CD4-positive, alpha-beta T cell treated with Interleukin-1 beta for 1 hour (primary cell): ENCODE measurements at places on chromosomes 7 and 10.

DNA sequence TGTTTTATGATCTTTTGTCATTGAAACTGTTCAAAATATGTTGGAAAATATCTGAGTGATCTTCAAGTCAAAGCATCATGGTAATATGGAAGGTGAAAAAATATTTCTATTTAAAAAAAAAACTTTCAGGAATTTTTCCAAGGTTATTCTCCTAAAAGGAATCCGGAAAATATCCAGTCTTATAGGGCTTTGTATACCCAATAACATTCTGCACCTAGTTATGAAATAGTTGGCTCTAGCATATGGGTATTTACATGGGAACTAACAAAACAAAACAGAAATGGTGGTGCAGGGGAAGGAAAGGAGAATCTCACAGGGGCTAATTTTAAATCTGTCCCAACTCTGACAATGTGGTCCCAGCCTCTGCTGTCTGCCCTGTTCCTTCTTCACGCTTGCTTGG lies 167.1 kb upstream of the RHEB start:
- no peak for DNase-seq

DNA sequence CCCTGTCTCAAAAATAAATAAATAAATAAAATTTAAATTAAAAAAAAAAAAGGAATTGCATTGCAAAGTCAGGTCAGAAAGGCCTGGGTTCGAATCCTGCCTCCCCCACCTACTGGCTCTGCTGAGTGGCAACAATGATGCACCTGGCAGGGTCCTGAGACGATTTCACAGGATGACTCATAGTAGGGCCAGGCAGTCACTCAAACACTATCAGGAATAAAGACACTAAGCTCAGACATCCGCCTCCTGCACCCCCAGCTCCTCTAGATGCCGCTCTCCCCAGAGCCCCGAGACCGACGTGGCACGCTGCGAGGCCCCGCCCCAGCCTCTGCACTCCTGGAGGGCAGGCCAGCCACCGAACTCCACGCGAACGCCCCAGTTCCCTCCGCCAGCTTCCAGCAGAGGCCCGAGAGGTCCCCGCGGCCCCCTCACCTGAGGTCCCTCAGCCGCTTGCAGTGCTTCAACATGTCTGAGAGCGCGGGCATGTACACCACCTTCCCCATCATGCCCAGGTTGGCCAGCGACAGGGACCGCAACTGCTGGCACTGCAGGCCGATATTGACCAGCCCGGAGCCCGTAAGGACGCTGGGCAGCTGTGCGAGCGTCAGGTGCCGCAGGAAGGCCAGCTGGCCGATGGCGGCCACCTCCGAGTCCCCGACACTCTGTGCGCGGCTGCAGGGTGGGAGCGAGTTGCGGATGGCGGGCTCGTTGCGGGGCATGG lies 76.6 kb upstream of the TNRC18 start:
- no peak for DNase-seq

DNA sequence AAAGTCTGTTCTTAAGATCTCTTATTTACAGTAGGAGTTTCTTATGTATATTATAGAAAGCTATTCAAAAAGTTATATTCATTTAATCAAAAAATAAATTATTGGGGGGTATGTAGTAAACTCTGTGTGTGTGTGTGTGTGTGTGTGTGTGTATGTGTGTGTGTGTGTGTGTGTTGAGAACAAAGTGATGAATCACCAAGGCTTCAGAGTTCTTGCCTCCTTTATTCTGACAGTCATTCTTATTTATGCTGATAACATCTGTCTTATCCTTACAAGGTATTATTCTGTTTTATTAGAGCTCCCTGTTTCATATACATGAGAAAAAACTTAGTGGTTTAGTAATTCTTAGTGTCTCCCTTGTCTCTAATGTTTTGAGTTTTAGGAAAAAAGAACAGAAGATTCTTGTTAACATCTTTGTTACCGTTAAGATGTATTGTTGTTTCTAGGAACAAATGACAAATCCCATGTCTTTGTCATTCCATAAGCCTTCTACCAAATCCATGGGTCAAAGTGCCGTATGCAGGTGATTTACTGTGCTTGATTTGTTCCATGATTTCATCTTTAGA lies 424.0 kb downstream of the EXOC4 start:
- DNase-seq, result no peak

DNA sequence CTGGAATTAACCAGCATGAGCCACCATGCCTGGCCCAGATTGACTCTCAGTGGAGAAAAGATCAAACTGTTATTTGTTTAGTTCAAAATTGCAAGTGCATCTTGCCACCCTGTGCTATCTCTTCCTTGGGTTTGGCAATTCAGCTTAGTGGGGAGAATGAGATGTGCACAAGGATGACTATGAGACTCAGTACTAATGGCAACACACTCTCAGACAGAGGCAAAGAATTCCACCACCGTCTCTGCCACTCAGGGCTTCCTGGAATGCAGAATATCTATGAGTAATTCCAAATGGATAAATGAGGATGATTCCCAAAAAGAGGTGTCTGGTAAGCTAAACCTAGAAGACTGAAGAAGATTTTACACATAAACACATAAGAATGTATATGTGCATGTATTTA lies 525.8 kb downstream of the NRG3 start:
- no peak for DNase-seq

- DNase-seq, result no peak
Observed at GRCh38 chr7:51014811-51015210, 232.1 kb upstream of the GRB10 start.

- no peak for DNase-seq
Observed at GRCh38 chr10:120962756-120963593, 111.8 kb downstream of the WDR11 start.

DNA sequence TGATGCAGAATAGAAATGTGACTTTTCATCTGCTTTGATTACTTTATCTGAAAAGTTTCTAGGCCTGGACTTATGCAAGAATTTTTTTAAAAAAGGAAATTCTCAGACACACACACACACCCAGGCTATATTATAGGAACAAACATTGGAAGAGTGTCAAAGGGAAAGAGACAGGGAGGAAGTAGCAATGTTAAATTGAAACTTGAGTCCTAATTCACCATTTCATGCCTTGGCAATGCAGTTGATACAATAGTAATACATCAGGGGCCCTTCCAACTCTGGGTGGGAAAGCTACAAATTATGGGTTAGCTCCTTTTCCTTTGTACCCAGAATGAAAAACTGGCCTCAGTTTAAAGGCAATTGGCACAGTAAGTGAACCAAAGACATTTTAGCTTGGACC lies 258.0 kb upstream of the LYZL1 start:
- DNase-seq, result no peak

DNA sequence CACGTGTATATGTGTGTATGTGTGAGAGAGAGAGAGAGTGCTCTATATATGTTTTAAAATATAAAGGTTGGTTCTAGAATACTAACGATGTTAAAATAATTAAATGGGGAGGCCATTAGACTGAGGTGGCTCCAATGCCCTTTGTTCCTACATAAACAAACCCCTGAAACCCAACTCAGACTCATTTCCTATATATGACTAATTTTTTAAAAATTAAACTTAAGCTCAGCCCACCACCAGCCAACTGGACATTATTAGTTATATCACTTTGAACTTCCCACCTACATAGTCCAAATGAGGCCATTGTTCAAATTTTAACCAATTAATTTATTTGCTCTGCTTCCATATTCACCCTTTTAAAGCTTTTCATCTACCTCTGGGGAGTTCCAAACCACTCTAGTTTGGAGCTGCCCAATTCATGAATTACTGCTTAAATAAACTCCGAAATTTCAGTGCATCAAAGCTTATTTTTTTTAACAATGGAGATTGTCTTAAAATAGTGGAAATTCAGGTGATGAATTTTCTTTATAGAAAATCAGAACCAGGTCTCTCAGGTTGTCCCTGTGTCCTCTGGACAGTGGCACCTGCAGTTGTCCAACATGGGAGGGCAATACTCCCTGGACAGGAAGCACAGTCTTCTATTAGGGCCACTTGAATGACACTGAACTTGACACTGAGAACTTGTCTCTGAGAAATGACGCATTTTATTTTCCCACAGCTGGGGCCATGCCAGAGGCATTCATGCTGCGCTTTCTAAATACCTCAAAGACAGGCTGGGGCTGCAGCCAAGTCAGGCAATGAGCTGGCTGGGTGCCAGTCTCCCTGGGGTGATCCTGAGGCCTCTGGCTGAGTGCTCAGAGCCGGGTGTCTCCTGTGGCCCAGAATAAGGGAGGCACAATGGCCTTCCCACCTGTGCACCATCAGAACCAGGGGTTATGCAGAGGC lies 109.5 kb upstream of the TMEM72 start:
- no peak for DNase-seq

DNA sequence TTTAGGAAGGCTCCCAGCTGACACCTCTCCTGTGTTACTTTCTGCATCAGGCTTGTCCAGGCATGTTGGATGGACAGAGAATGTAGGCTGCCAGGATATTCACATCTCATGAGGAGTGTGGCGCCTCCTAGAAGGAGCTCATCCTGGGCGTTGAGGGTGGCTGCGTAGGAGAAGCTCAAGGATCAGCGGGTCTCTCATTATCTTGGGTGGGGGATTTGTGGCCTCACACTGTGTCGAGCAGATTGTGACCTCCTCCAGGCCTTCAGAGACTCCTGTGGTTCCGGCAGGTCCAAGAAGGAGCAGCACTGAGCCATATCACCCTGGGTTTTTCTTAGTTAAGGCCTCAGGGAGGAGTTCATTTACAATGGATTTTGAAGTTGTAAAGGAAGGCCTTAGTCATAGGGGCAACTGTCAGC lies 8.7 kb upstream of the COBL start:
- DNase-seq, result no peak

- DNase-seq, result no peak
Observed at GRCh38 chr10:112775892-112776674, 174.0 kb upstream of the TCF7L2 start.

DNA sequence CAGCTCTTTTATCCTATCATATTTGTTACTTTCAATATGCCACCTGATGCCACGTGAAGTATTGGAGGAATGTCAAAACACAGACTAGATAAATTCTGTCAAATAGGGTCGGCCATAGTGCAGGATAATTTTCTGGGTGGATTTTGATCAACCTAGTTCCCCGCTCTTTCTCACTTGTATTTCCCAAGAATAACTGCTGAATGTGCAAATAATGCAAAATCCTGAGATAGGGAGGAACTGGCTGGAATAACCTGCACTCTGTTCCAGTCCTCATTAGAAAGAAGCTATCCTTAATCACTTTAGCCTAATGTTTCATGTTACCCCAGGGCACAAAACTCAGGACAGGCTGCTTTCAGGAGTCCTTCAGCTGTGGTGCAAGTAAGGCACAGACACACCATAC lies 33.9 kb downstream of the ZWINT start:
- no peak for DNase-seq

DNA sequence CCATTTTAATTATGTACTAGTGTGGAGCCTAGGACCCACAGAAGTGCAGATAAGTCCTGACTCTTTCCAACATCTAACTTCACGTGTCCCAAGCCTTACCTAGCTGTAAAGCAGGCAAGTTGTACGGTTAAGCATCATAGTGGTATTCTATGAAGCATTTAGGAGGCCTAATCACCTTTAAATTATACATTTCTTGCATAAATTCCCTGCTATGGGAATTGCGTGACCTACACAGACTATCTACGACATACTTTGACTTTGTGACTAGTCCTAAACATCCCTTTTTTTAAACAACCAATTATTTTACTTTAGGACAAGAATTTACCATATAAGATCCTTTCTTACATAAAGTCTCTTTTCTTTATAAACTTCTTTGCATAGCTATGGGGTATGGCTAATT lies 37.7 kb upstream of the LRGUK start:
- DNase-seq, result no peak

- no peak for DNase-seq
Observed at GRCh38 chr7:133023370-133024071, 58.4 kb downstream of the CHCHD3 start.

DNA sequence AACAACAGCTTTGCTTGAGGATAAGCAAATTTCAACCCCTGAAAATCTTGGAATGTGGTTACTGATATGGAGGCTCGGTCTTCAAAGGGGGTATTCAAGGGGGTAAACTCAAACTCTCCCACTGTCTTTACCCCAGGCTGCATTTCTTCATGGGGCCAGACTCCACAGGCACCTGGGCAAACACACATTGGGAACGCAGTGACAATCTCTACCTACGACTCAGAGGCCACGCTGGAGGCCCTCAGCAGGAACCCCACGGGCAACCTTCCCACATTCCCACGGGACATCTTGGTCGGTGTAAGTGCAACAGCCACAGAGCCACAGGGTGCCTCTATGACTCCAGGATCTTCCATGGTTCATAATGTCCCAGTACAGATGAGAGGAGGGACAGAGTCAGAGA lies 2.2 kb upstream of the INSIG1 start:
- DNase-seq, result no peak

DNA sequence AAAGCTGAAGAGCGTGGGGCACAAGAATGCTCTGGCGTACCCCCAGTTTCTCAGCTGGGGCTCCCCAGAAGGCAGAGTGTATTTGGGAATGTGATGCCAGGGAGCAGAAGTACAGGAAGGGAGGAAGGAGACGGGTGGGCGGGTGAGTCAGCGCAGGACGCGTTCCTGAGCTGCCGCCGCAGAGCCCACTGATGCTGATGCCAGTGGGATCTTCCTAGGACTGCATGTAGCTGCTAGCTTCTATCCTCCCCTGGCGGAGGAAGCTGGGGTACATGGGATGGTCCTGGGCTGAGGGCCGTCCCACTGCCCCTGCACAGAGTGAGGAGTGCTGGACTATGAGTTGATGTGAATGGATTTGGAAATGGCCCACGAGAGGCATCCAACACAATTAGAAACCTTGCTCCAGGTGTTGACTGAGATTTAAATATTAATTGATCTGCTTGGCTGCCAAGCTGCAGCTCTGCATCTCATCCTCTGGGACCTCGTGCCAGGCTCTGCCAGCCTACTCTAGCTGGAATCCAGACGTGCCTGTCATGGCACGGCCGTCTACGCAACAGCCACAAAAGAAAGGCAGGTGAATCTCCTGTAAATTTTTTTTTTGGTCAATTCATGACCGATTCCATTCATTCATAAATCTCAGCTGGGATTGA lies 66.2 kb upstream of the RHEB start:
- DNase-seq, result no peak

- no peak for DNase-seq
Observed at GRCh38 chr10:121624836-121625486, 26.7 kb upstream of the FGFR2 start.

DNA sequence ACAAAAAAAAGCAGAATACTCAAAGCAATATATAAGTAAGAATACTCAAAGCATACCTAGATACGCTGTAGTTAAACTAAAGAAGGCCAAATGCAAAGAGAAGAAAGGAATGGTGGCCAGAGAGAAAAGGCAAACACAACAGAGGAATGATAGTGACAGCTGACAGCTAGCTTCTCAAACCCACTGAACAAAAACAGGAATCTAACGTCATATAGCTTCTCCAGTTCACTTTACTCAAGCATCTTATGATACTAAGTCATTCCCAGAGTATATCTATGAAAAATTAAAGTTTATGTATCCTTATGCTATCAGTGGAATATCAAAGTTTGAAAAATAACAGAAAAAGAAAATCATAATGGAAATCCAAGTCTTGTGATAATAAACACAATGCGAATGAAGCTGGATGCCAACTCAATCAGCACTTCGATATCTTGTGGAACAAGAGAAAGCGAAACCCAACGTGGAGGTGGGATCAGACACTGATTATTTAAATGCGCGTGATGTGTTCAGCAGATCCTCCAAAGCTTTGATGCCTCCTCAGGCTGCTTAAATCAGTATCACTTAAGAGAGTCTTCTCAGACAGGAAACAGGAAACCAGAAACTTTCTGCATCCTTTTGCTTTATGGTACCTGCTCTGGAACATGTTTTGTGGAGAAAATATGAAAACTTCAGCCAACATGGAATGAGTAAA lies 102.8 kb downstream of the PIP4K2A start:
- peak; percentile 87 for DNase-seq

- DNase-seq, result no peak
Observed at GRCh38 chr7:29304756-29305155, 110.2 kb downstream of the CHN2 start.
